Hematopoietic multipotent progenitor cell treated with erythropoietin and hydrocortisone succinate and interleukin-3 and kit ligand, for 17 days (in vitro differentiated cells): ENCODE measurements at places on chromosomes 11 and 22.

DNA sequence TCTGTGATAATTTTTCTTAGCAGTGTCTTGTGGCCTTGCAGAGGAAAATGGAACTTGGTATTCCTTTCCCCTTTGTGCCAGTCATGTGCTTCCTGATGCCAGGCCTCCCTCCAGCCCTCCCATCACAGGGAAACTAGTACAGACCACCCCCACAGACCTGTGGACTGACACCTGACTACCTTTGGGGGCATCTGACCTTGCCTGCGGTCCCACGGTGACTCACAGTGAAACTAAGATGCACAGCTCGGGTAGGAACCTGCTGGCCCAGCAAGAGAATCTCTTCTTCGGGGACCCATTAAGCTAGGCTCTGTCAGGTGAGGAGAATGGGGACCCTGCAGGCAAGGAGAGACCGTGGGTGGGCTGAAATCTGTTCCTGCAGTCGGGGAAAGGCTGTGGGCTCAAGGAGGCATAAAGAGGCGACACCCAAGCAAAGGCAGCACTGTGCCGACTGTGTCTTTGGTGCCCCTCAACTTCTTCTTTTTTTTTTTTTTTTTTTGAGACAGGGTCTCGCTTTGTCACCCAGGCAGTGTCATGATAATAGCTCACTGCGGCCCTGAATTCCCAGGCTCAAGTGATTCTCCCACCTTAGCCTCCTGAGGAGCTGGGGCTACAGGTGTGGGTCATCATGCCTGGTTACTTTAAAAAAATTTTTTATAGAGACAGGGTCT is 20.8 kb upstream of the PEX26 start:
- no peak for DNase-seq

GRCh38 chr22:32622004-32622743 is 147.6 kb downstream of the FBXO7 start:
- no peak for DNase-seq

- no peak for DNase-seq
Observed at GRCh38 chr22:37739611-37740049, 42.8 kb downstream of the TRIOBP start.

DNA sequence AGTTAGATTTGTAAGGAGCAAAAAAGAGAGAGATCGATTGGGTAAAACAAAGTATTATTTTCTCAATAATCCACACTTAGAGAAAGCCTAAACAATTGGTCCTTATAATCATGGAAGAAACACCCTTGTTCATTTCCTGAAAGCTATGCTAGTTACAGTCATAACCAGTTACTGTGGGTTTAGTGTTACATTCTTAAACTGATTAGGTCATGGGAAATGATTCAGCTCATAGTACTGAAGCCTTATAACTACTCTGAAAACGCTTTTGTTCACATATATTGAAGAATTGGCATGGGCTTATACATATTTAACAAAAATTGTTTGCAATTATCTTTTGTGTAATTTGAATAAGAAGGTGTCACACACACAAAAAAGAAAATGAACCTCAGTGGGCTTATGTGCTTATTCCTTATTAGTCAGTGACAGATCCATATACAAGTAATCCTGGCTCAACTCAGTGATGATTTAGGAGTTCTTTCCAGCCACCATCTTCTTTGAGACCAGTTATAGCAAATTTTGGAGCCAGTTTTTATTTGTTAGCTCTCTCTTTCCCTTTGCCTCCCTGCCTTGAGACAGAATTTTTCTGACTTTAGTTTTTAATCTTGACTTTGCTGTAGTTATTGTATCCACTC is 198.5 kb upstream of the CTSC start:
- no peak for DNase-seq

- DNase-seq, result no peak
Observed at GRCh38 chr22:29117799-29118477, 45.1 kb downstream of the KREMEN1 start.

GRCh38 chr11:14902650-14903350 is 10.8 kb upstream of the CYP2R1 start:
- no peak for DNase-seq

GRCh38 chr11:108340973-108341372 is 118.1 kb downstream of the ATM start:
- no peak for DNase-seq

DNA sequence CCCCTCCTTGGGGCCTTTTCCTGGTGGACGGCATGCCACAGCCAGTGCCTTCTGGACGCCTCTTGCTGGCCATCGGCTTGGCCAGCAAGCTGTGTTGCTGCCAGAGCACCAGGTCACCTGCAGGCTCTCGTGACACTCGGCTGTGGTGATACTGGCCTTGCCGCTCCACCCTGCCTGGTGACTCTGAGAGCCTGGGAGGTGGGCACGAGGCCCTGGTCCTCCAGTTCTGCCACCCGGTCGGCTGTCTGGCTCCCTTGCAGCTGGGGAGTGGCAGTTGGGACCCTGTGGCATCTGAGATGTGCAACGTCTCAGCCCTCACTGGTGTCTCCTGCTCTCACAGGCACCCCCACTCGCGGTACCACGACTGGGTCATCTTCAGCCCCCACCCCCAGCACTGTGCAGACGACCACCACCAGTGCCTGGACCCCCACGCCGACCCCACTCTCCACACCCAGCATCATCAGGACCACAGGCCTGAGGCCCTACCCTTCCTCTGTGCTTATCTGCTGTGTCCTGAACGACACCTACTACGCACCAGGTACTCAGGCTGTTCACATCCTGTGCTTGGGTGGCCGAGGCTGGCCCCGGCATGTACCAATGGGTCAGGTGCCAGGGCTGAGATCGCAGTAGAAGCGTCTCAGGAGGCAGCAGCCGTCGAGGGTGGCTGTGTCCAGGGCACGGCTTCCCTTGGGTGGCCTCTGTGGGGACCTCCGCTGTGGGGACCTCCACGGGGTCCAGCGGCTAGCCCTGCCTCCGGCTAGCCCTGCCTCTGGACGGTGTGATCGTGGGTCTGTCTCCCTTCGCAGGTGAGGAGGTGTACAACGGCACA is 26.0 kb downstream of the MUC2 start:
- no peak for DNase-seq

DNA sequence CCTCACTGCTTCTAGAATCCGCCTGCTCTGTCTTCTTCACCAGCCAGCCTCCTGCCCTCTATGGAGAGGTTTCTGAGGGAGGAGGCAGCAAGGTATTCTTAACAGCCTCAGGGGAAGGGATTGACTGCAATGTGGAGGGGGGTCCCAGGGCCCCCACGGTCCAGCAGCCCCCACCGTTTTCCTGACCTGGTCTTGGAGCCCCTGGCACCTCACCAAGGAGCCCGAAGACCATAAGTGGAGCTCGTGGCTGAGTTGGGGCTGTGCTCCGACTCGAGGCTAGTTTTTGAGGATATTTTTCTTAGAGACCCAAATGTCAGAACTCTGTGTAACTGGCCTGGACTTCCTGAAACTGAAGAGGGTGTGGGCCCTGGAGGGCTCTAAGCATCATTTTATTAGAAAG is 590.0 kb downstream of the BRD1 start:
- no peak for DNase-seq

GRCh38 chr11:39367534-39367933 is 2091.9 kb downstream of the LRRC4C start:
- no peak for DNase-seq

GRCh38 chr11:68163691-68164090 is 42.5 kb upstream of the CHKA start:
- no peak for DNase-seq

- no peak for DNase-seq
Observed at GRCh38 chr11:44596525-44597276, 31.2 kb downstream of the CD82 start.

- no peak for DNase-seq
Observed at GRCh38 chr11:133164986-133165385, 367.3 kb downstream of the OPCML start.

DNA sequence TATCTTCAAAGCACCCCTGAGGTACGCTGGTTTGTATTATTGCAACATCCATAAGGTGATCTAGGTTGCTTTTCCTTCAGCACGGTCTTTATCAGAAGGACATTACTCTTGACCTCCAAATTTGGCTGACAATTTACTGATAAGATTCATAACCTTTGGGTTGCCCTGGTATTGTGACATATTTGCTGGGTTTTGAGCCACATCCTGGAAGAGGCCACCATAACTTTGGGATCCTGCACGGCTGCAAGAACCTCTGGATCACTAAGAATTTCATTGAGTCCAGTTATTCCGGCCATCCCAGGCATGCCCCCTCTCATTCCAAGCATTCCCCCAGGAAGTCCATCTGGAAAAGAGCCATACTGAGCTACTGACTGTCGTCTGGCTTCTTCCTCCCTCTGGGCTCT is 6.5 kb upstream of the PLET1 start:
- no peak for DNase-seq

- no peak for DNase-seq
Observed at GRCh38 chr11:94459576-94459975, 34.1 kb downstream of the MRE11 start.

DNA sequence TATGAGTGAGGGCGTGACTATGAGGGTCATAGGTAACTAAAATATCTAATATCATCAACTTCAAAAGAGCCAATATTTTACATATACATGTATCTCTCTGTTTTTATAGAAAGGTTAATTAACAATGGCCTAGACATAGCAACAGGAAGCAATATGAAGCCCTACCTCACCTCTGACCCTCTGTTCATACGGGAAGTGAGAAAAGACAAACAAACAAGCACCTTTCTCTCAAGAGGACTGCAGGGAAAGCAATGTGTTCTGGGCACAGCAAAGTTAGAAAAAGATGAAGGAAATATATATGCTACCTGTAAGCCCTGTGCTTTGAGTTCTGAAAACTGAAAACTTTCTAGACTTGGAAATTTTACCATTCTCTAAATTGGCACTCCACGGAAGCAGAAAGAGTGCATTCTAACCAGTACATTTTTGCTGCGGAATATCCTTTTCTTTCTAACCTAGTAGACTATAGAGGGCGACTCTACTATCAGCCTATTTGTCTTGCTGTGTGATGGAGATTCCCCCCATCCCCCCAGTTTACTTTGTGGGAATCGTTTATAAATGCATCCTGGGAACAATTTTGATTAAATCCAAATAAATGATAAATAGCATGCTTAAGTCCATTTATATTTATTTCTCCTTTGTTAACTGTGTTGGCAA is 830.4 kb upstream of the FAT3 start:
- no peak for DNase-seq

GRCh38 chr22:36415415-36416168 is 27.8 kb upstream of the MYH9 start:
- no peak for DNase-seq

DNA sequence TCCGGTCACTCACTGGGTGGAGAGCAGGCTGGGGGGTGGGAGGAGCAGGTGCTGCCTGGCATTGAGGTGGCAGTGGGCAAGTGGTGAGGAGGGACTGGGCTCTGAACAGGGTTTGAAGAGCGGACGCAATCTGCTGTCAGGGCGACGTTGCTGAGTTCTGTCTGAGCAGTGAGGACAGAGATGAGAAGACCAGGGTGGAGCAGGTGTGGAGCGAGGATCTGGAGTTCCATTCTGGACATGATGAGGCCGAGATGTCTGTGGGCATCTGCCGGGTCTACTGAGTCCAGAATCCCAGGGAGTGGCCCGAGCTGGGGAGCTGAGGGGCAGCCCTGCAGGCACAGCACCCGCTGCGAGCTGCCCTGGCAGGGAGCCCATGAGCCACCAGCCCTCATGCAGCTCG is 2.2 kb upstream of the MOV10L1 start:
- no peak for DNase-seq

DNA sequence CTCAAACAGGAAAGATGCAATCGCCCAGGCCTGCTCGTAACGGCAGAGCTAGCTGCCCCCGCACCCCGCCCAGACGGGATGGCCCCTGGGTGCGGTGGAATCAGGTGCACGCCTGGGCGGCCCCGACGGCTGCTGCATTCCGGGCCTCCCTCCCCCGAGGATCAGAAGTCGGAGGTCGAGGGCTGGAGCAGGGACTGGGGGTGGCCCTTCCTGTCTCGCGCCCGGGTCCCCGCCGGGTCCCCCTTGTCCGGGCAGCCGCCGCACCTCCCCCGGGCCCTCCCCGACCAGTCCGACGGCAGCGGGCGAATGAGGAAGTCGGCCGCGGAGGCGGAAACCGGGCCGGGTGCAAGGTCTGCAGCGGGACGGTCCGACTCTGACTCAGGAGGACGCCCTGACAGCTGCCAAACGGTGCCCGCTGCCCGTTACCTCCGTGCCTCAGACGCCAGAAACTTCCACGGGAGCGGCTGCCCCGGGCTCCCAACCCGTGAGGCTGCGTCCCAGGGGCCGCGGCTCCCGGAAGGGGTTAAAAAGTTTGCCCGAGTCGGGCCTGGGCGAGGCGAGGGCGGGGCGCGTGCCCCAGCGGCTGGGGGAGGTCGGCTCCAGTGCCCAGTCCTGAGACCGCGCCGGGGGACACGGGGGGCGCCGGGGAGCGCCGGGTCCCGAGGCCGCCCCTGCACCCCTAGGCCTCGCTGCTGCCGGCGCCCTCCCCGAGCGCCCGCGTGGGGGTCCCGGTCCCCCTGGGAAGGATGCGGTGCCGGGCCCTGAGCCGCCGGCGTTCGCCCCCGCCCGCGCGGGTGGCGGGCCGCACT is 663 bp downstream of the MYH9 start:
- DNase-seq, result peak; percentile 33

GRCh38 chr11:14095882-14096281 is 133.4 kb downstream of the SPON1 start:
- DNase-seq, result no peak

- no peak for DNase-seq
Observed at GRCh38 chr11:44112091-44112821, 16.8 kb downstream of the EXT2 start.

DNA sequence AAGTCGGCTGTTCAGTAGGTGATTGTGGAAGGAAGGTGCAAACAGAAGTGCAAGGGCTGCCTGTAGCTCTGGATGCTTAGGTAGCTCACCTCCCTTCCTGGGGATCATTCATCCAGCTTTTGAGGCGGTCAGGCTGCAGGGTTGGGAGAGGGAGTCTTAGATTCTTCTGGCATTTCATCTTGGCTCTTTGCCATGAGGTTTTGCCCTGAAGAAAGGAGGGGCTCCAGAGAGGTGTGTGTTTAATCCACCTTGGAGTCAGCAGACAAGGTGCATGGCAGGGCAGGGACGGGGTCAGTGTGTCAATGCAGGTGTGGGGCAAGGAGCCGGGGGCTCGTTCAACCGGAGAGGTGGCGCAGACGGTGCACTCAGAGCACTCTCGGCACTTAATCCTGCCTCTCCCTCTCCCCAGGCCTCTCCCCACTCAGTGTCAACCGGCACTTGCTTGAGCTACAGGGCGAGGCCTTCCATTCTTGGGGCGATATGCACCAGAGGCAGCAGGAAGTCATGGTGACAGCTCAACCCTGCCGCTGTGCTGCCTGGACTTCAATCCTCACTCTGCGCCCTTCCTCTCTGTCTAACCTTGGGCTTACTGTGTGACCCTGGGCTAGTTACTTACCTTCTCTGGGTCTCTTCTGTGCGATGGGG is 7.2 kb downstream of the ADAMTS15 start:
- DNase-seq, result no peak

DNA sequence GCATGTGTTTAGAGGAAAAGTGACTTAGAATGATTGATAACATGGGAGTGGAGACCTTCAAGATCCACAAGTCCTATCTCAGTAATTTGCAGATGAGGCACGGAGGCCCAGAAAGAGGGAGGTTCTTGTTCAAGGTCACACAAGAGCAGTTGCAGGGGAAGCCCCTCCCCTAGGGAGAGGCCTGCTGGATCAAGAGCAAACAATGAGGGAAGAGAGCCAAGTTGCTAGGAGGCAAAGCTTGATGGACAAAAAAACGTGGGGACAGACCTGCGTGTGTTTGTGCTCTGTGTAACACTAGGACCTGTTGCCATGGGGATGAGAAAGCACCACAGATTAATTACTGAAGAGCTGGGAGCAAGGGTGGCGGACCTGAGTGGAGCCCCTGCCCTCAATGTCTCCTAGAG is 6.4 kb upstream of the MFRP start:
- no peak for DNase-seq

GRCh38 chr11:65649656-65650546 is 12.0 kb downstream of the SIPA1 start:
- no peak for DNase-seq
